ENCODE measurements at places on chromosomes 3 and 15. TPM values are rescaled to one million over a fixed set of nuclear protein-coding genes. Genes with fewer than 3 reads are reported as not detected.

GRCh38 chr3:43298292-43298691, 12.0 kb downstream of the SNRK start:
- DNase-seq, result no peak

DNA sequence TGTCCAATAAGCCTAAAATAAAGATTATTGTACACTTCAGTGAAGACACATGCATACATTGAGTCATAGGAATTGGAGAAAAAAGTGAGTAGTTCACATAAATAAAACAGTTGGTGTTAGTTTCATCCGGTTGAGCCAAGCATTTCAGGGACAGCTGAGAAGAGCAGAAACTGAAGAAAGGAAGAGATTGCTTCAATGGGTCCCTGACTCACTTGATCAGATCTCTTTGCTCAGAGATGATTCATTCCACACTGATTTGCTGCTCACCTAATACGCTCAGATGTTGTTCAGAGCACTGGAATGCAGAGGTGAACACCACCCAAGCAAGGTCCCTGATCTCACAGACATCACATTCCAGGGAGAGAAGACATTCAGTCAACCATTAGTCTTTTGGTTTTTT, 93.7 kb downstream of the RAD18 start:
- no peak for DNase-seq

- DNase-seq, result no peak
Measured at GRCh38 chr3:173865900-173866498, 468.5 kb downstream of the NLGN1 start.

DNA sequence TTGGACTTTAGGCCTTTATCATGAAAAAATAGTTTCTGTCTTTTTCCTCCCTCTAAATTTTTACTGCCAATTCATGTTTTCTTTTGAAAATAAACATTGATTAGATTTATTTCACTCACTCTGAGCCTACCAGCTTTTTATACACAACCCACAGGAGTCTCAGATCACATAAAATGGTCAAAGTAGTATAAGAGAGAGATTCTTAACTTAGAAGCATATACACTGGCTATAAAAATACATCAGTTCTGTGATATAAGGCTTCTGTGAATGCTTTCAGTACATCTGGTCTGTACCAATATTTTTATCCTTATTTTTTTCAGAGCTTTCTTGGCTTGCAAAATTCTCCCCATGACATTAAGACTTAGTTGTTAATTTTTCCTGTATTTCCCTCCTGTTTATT, 117.0 kb upstream of the PTX3 start:
- no peak for DNase-seq

DNA sequence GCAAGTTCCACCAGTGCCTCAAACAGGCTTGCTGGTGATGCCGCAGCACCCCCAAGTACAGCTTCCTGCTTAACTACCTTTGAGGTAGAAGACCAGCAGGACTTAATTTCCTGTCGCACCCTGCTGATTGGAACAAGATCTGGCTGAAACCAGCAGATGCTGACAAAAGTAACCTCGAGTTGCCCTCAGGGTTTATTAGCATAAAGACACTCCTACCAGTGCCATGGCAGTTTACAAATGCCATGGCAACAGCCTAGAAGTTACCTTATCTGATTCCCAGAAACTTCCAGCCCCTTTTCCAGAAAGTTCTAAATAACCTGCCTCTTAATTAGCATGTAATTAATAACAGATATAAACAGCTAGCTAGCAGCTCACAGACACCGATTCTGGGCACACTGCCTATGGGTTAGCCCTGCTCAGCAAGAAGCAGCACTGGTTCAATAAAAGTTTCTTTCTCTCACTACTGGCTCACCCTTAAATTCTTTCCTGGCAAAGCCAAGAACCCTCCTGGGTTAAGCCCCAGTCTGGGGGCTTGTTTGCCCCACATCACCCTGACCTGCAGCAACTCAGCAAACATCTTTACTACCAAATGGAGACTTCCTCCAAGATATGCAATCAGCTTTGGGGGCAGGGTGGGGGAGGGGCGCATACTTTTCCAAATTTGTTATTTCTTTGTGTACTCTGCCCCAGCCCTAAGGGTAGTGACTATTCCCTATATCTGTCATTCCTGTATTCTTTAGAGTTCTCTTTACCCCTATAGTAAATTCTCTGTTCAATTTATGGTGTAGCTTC, 54.2 kb downstream of the MAP4 start:
- no peak for DNase-seq

DNA sequence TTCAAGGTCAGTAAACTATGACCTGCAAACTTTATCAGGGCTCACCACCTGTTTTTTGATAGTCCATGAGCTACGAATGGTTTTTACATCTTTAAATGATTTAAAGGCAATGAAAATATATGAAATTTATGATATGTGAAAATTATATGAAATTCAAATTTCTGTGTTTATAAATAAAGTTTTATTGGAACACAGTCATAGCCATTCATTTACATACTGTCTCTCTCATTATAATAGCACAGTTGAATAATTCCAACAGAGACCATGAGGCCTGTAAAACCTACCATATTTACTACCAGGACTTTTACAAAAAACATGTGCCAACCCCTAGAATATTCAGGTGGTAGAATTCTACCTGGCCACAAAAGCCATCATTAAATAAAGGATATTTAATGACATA, 64.0 kb upstream of the XXYLT1 start:
- no peak for DNase-seq

DNA sequence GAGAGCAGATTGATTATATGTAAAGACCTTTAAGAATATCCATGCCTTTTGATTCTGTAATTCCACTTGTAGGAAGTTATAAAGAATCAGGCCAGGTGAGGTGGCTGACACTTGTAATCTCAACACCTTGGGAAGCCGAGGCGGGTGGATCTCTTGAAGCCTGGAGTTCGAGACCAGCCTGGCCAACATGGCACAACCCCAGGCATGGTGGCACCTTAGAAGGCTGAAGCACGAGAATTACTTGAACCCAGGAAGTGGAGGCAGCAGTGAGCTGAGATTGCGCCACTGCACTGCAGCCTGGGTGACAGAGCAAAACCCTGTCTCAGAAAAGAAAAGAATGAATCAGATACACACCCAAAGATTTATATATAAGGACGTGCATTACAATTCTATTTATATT, 33.9 kb downstream of the HRH1 start:
- no peak for DNase-seq

DNA sequence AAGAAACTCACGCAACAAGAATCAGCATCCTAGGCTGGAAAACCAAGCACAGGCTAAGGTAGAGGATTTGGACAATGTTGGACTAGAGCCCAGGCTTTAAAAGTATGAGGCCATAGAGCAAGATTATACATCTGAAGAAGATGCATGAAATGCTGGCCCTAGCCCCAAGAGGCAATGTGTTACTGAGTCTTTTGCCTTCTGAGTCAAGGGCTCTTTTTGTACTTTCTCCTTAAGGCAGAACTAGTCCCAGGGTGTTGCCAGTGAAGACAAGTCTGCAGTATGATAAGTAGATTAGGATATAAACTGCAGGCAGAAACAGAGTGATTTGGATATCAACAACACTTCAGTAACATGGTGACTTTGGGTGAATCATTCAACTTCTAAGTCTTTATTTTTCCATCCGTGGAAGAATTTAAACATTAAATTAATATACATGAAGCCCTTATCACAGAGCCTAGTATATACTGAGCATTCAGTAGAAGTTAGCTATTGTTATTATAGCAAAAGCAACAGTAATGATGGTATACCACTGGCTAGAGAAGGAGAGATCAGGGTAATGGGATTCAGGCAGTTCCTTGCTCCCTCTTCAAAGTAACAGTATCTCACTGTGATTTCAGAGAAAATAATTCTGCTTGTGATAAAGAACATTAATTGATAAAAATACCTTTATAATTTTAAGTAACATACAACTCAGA, 99.9 kb upstream of the MLF1 start:
- DNase-seq, result no peak

- DNase-seq, result no peak
Measured at GRCh38 chr3:126900859-126901540, 81.9 kb upstream of the PLXNA1 start.

- DNase-seq, result no peak
Measured at GRCh38 chr3:105688821-105689220, 180.0 kb downstream of the CBLB start.

GRCh38 chr15:66844041-66844746, 142.2 kb downstream of the SMAD6 start:
- no peak for DNase-seq

DNA sequence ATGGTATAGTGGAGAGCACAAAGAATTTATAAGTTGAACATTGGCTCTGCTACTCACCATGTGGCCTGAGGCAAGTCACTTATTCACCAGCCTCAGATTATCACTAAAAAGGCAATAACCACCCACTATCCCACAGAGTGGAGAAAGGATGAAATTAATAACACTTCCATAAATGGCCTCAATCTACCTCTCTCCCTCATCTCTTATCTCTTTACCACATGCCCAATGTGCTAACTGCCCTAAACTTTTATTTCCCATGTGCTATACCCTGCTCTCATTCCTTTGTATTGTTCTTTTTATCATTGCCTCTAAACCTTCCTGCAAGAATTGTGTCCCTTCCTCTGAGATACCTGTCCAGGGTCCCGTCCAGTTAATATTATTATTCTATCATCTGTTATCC, 26.0 kb downstream of the SLC12A6 start:
- DNase-seq, result no peak

GRCh38 chr3:64382153-64382552, 156.9 kb upstream of the PRICKLE2 start:
- no peak for DNase-seq

SLCO2A1 gene
- total RNA-seq, result 7.5 TPM

DNA sequence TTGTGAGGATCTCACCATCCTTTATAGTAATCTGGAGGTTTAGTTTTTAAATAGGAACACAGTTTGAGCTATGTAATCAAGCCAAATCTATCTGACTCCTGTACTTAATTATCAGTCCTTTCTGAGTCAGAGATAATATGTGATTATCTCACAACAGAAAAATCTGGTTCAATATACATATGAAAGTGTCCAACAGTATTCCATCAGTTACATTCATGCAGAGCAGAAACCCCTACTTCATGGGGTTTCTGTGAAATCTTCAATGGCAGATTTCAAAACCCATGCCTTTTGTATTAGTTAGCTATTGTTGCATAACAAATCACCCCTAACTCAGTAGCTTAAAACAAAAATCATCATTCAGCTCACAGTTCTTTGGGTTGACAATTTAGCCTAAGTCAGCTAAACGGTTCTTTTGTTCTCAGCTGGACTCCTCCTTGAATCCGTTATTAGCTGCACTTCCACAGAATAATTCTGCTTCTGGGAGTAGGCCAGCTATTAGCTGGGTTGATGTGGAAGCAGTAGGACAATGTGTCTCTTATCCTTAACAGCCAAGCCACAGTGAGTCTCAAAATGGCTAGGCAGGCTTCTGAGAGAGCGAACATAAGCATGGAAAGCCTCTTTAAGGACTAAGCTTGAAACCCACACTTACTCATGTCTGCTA, 42.9 kb upstream of the ARPP21 start:
- DNase-seq, result no peak

REC114 gene
- total RNA-seq, result not detected

- DNase-seq, result no peak
Measured at GRCh38 chr3:187228740-187229139, 31.5 kb downstream of the RTP1 start.

DNA sequence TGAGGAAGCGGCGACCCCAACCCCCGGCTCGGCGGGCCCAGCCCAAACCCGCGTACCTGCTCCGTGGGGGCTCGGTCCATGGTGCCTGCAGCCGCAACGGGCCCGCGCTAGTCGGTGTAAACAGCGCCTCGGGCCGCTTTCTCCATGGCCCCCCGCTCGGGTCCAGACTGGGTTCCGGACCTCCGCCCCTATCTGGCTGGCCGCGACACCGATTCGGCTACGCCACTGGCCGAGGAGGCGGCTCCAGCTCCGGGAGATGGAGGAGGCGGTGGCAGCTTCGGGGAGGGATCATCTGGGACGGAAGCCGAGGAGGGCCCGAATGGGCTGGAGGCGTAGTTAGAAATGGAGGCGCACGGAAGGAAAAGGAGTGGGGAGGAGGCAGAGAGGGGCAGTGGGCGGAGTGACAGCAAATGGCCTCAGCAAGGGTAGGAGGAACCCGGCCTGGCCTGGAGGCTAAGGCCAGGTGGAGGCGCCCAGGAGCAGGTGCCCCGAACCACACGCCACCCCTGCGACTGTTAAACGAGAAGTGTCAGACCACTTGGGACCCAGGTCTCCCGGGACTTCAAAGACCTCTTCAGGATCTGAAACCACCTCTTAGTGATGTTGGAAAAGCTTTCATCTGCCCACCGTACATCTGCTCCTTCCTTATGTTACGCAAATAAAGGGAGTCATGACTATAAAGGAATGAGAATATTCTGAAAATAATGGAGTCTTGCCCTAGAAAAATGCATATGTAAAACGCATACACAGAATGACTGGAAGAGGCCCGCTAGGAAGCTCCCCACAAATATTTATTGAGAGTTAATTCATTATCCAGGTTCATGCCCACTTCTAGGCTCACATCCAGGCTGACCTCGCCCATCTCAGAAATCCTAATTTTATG, at the start of gene SECISBP2L:
Gene SECISBP2L (minus strand): TSS at position 227 of the 883 bp plus-strand sequence. CDS start 147 bp downstream, at position 80.
- peak; percentile 96 for DNase-seq

- no peak for DNase-seq
Measured at GRCh38 chr3:56819016-56819809, 17.5 kb upstream of the ARHGEF3 start.

PHLDB2 gene
- 115 TPM for total RNA-seq

- DNase-seq, result peak; percentile 34
Measured at GRCh38 chr3:152595975-152596821, 238.7 kb upstream of the P2RY1 start.

B3GALNT1 gene
- 49.8 TPM for total RNA-seq

GRCh38 chr3:190519886-190520285, 6.0 kb downstream of the IL1RAP start:
- DNase-seq, result no peak

DNA sequence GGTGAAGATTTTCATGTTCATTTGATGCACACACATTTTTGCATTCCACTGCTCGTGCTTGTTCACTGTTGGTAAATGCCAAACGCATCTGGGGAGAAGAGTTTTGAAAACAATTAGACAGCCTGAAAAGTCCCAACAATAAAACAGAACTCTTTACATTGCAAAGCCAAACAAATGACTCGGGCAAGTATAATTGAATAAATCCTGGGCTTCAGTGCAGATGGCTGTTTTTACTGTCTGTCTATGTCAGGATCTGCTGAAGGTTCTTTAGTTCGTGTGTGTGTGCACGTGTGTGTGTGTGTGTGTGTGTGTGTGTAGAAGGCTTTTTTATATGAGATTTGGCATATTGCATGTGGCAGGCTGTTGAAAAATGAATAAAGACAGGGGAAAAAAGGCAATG, 277.5 kb upstream of the CDIN1 start:
- DNase-seq, result no peak

GRCh38 chr15:70089692-70089971, 8.1 kb downstream of the TLE3 start:
- DNase-seq, result no peak

- DNase-seq, result no peak
Measured at GRCh38 chr3:55014081-55014480, 86.2 kb upstream of the LRTM1 start.

DNA sequence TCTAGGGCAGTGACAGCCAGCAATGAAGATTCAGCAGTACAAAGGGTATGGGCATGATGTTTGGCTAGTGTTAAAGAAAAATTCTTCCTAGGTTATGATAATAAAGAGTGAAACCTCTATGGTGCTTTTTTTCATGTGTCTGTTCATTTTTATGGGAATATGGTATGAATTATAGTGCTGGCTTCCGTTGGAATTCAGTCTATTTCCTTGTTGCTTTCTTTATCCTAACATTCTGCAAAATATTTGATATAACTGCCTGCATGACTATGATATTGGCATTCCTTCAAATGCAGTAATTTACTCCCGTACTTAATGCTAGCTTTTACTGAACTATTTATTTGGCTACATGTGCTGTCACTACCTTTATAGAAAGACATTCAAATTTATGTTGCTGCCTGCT, 57.6 kb upstream of the ATP11B start:
- DNase-seq, result no peak

Measured in heart left ventricle (tissue), 16 donors.